ENCODE measurements at places on chromosomes 2 and 18. TPM values are rescaled to one million over a fixed set of nuclear protein-coding genes. Genes with fewer than 3 reads are reported as not detected.

HRH4 gene
- total RNA-seq: under 0.01 TPM

OTX1 gene
- 0.14 TPM for total RNA-seq

SERPINB3 gene
- total RNA-seq: not detected

DHRS9 gene
- total RNA-seq: 0.09 TPM

RND3 gene
- total RNA-seq: 606 TPM

REG3A gene
- total RNA-seq: not detected

KCNJ13 gene
- total RNA-seq: not detected

SKOR2 gene
- not detected for total RNA-seq

KCNG2 gene
- 4.7 TPM for total RNA-seq

UNC80 gene
- not detected for total RNA-seq

ANKRD23 gene
- total RNA-seq: 1.00 TPM

ZRANB3 gene
- 7.6 TPM for total RNA-seq

PIEZO2 gene
- 97.7 TPM for total RNA-seq

APOB gene
- under 0.01 TPM for total RNA-seq

ZNF236 gene
- total RNA-seq: 6.8 TPM

TRIM54 gene
- total RNA-seq: not detected

DIS3L2 gene
- total RNA-seq: 16.4 TPM

SIX2 gene
- total RNA-seq: under 0.01 TPM

KCNG3 gene
- total RNA-seq: not detected

DTNA gene
- total RNA-seq: 11.7 TPM

GDF7 gene
- total RNA-seq: 0.14 TPM

ZNF397 gene
- 16.9 TPM for total RNA-seq

ABCG5 gene
- total RNA-seq: not detected

DSG1 gene
- total RNA-seq: not detected

CABYR gene
- total RNA-seq: 3.6 TPM

PROM2 gene
- total RNA-seq: 0.28 TPM

VWA3B gene
- total RNA-seq: 0.09 TPM

MFF gene
- total RNA-seq: 78.4 TPM

ARHGAP15 gene
- total RNA-seq: 0.09 TPM

CHN1 gene
- total RNA-seq: 12.8 TPM

NOL4 gene
- total RNA-seq: not detected

SESTD1 gene
- 22.3 TPM for total RNA-seq

C2orf66 gene
- total RNA-seq: not detected

GPR17 gene
- not detected for total RNA-seq

MALL gene
- total RNA-seq: 2.6 TPM

FBXO48 gene
- total RNA-seq: 0.28 TPM

TCF7L1 gene
- 1.00 TPM for total RNA-seq

XDH gene
- total RNA-seq: not detected

ANKRD30BL gene
- not detected for total RNA-seq

CDH20 gene
- total RNA-seq: 0.18 TPM

CHRND gene
- total RNA-seq: not detected

WDR7 gene
- total RNA-seq: 22.3 TPM

DPYSL5 gene
- total RNA-seq: not detected

BMP10 gene
- total RNA-seq: not detected

PIKFYVE gene
- 28.6 TPM for total RNA-seq

OTOS gene
- not detected for total RNA-seq

CCDC68 gene
- 6.9 TPM for total RNA-seq

C2orf72 gene
- total RNA-seq: under 0.01 TPM

CRYGD gene
- not detected for total RNA-seq

PCARE gene
- total RNA-seq: not detected

LOXL3 gene
- total RNA-seq: 57.5 TPM

COLEC12 gene
- 79.5 TPM for total RNA-seq

RAB6C gene
- total RNA-seq: not detected

DSC1 gene
- total RNA-seq: not detected

ALPI gene
- not detected for total RNA-seq

MOGAT1 gene
- total RNA-seq: not detected

LMAN2L gene
- 33.5 TPM for total RNA-seq

All from smooth muscle cell of bladder (primary cell).